ENCODE measurements at places on chromosomes 7 and 10.

DNA sequence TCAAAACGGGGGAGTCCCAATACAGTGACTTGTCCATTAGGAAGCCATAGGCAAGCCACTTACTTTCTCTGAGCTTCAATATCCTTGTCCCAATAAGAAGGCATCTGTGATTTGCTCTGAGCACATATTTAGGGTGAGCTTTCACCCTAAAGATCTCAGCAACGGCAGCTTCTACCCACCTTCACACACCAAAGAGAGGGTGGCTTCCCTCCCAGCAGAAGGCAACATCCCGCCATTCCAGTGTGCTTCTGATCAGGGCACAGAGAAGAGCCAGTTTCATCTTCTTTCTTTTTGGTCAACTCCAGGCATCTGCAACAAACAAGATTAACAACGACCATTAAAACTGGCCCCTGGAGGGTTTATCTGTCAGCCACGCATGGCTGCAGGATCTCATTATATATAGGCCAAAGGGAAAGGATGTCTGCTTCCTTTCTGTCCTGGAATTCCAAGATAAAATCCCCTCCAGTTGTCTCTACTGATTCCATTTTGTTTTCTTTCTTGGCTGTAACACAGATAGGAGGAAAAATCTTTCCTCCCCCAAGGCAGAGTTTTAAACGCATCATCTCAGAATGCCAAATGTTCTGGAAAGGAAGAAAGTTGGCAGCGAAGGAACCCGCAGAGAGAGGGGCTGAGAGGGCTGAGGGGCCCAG, 491 bp upstream of the SH2D4B start:
- DNase-seq = no peak

- DNase-seq = no peak
Observed at GRCh38 chr7:154178895-154179294, 126.7 kb downstream of the DPP6 start.

DNA sequence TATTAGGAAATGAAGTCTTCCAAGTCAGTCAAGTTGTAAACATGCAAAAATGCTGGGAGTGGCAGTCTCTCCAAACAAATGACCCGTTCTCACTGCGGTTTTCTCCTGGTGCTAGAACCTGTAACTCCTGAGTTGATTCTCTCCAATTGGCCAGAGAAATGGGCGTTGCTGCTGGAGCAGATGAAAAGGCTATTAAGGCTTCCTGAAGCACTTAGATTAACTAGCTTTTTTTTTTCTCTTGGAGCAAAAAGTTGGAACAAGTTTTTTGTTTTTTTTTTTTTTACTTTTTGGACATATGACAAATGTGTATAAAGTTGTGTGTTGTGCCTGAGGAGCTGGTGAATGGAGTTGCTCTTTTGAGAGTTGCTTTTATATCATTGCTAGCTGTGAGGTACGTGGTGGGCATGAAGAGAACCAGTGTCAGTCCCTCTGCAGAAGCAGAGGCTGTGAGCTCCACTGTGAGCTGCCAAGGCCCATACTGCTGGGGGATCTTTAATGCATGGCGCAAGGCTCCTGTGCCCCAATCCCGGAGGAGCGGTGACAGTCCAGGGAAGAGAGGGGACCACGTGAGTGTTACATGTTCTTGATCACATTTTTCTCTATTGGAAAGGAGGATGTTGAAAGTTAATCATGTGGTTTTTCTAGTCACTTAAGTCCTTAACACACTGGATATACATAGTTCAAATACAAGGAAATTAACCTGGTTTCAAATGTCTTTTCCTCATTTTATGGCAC, 393.6 kb upstream of the GALNT17 start:
- peak; percentile 56 for DNase-seq

GRCh38 chr7:142864980-142865747, 10.3 kb downstream of the EPHB6 start:
- no peak for DNase-seq

DNA sequence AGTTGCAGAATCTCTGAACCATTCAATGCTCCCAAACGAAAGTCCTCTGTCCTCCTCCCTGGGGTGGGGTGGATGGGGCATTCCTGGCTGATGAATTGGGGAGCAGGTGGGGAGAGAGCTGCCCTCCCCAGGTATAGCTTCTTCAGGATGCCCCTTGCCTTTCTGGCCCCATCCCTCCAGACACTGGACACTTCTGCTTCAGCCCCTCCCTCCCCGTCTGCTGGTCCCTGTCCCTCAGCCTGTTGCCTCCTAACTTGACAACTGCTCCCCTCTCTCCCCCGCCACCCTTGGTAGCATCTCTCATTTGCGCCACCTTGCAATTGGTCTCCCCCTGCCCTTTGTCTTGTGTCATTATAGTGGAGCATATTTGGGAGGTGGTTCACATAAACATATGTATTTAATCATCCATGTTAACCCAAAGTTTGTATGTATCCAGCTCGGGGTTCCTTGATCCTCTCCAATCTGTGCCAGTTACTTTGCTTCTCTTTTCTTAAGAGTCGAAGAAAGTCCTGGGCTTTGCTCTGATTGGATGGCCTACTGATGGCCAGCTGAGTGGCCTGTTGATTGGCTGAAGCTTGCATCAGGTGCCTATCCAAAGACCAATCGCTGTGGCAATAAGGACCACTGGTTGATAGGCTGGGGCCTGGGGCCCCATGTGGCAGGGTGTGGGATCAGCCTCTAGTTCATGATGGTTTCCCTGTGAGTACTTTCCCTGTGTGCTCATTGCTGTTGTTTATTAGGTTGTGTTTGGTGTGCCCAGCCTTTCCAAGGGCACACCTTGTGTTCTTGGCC, 4.0 kb upstream of the GCK start:
- DNase-seq = no peak

GRCh38 chr10:88243836-88244730, 339.0 kb downstream of the RNLS start:
- peak; percentile 81 for DNase-seq

DNA sequence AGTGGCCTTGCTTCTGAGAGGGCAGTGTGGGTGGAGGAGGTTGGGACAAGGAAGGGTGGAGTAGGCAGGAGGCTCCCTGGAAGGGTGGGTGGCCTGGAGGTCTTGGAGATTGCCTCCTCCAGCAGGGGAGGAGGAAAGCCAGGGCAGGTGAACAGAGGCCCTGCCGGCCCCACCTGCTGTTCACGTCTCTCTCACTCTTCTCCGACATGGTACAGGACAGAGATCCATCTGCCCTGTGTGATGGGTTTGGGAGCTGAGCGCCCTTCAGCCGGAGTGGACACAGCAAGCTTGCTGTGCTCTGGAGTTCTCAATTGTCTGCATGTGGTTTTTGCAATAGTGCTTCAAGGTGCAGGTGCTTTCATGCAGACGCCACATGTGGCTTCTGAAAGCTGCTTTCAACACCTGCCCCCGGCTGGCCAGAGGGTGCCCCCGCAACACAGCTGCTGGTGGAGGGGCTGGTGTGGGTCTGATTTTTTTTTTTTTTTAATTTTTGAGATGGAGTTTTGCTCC, 82.8 kb upstream of the GNA12 start:
- DNase-seq = no peak

- DNase-seq = no peak
Observed at GRCh38 chr7:6379886-6380285, 67.9 kb downstream of the DAGLB start.

DNA sequence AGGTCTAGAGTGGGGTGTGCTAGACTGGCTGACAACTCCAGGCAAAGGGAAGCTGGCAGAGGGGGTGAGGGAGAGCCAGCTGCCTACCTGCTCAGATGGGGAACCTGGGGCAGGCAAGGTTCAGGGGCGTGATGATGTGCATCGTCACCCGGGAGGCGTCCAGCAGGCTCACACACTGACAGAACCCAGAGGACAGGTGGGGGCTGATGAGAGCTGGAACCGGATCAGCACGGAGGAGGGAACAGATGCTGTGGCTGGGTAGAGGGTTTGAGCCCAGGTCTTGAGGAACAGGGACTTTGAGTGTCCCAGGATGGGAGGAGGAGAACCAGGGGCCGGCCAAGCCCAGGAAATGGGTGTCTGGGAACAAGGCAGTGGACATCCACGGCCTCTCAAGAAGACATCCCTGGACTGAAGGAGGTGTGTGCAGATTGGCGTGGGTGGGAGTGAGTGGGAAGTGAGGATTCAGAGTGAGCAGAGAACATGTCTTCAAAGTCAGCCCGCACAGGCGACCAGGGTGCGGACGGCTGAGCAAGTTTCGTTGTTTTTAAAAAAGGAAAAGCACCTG, 3.9 kb downstream of the RASGEF1A start:
- DNase-seq = no peak

GRCh38 chr7:142450695-142451094, 192.8 kb upstream of the PRSS58 start:
- no peak for DNase-seq

DNA sequence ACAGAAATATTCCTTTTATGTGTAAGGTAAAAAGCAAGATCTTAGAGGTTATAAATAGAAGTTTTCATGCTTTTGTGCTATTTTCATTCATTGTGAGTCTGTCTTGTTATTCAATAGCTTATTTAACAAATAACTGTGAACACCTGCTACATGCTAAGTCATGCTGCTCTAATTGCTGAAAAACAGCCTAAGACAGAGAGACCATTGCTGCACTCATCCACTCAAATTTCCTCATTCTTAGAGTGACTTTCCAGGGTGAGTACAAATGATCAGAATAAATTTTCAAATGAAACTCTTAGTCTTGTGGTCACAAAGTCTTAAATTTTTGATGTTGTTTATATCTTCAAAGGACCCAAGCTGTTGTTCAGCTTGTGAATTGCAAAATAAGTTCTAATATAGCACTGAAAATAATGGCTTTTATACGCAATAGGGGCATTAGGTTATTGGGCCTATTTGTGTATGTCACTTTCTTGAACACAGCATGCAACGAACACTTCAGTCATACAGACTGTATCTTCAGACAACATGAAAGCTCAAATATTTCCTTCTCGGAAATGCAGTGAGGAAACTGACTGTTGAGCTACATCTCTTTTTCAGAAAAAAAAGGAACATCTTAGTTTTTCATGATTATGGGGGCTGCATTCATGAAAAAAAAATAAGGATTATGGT, 247.9 kb upstream of the PCDH15 start:
- no peak for DNase-seq

- DNase-seq = peak; percentile 49
Observed at GRCh38 chr10:4512671-4513240, 313.3 kb upstream of the AKR1E2 start.

- DNase-seq = no peak
Observed at GRCh38 chr7:20862554-20862953, 75.9 kb upstream of the SP8 start.

DNA sequence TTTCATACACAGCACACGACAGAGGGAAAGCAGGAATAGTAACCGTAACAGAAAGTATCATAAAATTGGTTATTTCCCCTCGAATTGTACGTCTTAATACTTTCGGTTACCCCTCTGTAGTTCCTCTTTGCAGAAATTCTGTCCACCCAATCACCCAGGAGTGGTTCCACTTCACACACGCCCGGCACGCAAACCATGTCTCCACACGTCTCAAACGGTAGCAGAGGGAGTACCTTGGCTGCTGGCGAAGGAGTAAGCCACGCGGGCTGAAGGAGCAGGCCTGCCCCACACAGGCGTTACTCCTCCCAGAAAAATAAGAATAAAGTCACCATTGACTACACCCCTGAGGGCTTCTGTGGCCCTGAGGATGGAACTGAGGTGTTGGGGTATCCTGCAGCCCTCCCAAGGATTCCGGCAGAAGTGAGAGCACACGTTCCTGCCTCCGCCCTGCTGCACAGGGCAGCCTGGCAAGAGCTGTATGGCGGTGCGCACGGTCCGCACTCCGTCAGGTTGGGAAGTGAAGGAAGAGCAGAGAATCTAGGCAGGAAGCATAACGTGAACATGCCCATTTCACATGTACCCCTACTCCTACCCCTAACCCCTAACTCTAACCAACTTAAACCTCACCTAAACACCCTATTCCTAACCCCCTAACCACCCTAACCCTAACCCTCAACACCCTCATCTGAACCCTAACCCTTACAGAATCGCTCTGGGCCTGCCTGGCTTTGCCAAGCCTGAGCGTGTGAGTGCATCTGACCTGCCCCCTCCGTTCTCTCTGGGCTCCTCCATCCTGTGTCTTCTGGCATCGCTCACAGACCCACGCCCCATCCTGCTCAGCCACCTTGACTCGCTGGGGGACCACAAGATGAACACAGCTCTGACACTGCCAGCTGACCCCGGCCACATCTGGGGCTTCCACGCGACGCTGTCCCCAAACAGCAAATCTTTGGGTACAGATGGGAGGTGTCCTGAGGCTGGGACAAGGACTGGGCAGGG, 18.2 kb downstream of the GPR146 start:
- DNase-seq = no peak

DNA sequence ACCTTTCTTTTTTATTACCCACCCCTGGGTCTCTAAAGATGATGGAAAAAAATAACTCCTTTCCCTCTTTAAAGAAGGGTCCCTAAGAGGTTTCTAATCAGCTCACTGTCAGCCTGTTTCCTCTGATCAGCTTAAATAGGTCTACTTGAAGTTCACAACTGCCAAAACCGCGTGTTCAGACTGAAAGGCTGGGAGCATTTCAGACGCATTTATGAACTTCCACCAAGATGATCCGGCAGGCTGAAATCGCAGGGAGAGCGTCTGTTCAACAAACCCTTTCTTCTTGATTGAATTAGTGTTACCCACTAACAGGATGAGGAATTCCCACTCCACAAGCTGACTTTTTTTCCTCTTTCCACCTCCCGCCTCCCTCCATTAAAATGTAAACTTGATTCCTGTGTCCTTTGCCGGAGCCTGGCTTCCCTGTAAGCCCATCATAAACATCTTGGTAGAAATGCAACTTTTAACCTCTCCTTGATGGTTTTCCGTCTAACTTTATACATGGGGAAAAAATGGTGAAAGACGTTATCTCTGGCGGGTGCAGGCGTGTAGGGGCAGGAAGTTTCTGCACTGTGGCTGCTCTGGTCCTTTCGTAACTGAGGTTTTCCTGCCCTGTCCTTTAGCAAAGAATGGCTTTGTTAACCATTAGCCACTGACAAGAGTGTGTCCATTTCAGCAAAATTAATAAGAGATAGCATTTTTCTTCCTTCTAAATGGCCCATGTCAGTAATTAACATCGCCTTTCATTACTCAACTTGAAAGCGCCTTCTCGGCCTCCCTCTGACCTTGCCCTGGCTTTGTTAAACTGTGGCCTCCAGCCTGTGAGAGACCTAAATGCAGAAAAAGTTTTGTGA, 130.7 kb downstream of the BAMBI start:
- DNase-seq = no peak

GRCh38 chr10:115525141-115525540, 432.0 kb downstream of the ATRNL1 start:
- no peak for DNase-seq

DNA sequence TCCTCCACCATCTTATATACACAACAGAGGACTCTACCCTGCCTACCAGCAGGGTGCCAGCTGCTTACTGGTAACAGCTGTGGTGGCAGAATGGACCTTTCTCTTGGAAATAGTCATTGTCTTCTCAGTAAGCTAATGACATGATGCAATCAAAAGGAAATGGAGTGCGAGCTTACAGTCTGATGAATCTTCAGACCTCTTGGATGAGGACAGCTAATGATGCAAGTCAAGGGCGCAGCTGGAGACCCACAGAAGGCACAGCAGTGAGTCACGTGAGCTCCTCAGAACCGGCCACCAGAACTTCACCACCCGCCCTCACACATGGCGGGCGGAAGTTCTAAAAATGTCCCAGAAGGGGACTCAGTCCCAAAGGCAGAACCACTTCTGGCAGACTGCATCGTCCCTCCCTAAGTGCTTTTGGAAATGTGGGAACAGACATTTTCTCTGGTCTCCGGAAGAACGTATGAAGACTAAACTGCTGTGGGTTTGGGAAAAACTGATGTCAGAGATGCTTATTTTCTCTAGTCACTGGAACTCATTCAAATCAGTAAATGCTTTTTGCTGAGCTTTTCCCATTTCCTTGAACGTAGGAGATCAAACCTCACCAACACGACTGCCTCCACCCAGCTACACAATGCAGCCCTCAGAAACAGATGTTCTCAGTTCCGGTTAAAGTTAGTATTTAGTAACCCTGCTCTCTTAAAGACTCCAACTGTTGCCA, 96.4 kb downstream of the FAS start:
- DNase-seq = no peak

GRCh38 chr7:28939367-28939766, 18.8 kb downstream of the TRIL start:
- DNase-seq = no peak
